ENCODE measurements at places on chromosomes 2 and 18. TPM values are rescaled to one million over a fixed set of nuclear protein-coding genes. Genes with fewer than 3 reads are reported as not detected.
A peak's percentile ranks its signal among the peaks of the same experiment; 100 is the strongest.

The ITPRIPL1 gene
- not detected for total RNA-seq

The LRP1B gene
- total RNA-seq = 0.76 TPM

DNA sequence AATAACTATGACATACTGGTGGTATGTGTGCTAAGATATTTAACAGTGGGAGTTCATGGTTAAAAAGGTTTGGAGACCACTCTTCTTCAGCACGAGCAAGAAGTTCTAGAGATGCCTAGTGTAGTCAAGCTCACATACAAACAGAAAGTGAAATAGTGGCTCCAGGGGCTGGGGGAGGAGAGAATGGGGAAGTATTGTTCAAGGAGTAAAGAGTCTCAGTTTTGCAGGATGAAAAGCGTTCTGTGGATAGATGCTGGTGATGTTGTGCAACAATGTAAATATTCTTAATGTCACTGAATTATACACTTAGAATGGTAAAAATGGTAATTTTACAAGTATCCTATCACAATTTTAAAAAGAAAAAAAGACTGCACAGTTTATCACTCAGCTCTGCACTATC, 29.0 kb upstream of the EPAS1 start:
- peak; percentile 28 for DNase-seq

GRCh38 chr2:231946241-231946814, 15.2 kb upstream of the DIS3L2 start:
- no peak for DNase-seq

GRCh38 chr2:58357521-58357920, 116.4 kb upstream of the FANCL start:
- DNase-seq = no peak

DNA sequence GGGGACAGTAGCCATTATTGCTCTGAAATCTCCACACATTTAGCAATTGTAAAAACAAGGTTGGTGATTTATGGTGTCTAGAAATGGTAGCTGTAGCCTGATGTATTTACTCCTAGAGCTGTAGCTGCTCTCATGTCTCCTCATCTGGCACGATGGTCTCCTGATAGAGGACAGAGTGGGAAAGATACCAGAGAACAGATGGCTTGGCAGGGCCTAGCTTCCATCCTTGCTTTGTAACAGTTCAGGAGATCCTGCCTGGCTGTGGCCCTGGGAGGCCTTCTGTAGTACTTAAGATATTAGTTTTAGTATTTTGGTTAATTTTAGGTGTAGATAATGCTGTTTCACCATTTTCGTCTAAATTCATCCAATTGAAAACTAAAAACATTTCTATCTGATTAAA, 6.7 kb downstream of the ATG16L1 start:
- no peak for DNase-seq

DNA sequence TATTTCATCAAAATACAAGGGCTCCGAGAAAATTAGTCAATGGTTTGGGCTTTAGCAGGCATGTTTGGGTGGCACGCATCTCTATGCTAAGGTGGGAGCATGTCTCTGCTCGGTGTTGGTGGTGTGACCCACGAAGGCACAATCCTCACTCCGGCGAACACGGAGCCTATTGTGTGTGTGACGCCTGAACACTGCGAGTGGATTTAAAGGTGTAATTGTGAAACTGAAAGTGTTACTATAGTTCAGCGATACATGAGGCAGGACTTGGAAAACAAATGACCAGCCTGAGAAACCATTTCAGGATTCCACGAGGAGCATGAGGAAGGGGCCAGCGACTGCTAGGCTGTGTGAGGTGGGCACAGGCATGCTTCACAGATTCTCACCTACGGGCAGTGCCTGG, 41.7 kb upstream of the LDLRAD4 start:
- no peak for DNase-seq

- DNase-seq = no peak
Measured at GRCh38 chr2:240905176-240905781, 857 bp upstream of the CROCC2 start.

All from H4 (cell line).